NCI-H2081 (cell line): ENCODE measurements at places on chromosomes 7 and 10.

DNA sequence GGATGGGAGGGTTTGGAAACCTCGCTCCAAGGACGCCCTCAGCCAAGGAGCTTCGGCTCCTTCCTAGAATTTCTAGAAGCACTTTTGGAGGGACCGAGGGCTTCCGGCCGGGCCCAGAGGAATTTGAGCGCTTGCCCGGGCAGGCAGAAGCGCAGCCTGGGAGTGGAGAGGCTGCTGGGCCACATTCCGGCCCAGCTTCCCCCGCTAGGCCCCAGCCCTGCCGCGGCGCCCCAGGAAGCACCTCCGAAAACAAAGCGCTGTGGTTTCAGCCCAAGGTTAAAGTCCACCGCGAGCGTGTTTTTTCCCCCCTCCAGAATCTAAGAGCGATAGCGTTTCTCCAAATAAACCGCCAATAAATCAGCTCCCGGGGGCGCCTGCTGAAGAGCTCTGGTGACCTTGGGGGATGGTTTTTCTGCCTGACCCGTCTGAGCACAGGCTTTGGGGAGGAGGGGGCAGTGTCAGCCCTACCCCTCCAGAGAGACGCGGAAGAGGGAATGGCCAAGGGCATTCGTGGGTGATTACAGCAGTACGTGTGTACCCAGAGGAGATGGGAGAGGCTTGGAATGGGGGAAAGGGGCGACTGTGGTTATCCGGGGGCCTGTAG lies 5.7 kb upstream of the TNRC18 start:
- no peak for DNase-seq

DNA sequence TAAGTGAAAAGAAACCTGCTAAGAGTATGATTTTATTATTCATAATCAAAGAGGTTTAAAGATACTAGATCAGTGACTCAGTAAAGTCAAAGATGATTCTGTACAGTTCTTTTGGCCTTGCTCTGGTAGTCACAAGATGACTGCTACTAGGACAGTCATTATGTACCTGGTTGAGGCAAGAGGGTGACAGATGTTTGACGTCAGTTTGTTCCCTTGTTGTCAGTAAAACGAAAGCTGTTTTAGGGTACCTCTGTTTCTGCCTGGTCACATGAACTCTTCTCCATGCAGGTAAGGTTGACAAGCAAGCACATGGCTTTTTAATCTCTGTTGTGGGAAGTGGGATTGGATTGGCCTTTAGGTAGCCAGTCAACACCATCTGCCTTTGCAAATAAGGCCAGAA lies 308.0 kb downstream of the EXOC4 start:
- DNase-seq: no peak

DNA sequence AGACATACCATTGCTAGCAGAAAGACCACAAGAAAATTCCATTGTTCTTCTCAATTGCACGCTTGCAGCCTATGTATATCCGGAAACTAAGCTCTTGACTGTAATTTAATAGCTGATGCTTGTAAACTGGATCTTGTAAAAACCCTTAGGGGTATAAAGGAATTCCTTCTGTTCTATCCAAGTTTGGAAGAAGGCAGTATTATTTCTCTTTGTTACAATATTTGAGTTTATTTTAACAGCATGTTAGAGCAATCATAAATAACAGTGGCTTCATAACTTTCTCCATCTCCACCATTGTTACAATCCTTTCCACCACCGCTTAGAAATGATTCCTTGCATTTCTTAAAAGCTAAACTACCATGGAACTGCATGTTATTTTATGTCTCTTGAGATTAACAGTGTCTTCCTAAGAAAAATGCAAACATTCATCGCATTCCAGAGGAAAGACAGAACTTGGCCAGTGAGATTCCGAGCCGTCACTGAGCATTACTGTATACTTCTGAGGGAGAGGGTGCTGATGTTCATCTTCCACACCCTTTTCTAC lies 92.5 kb downstream of the TRIL start:
- DNase-seq: no peak

DNA sequence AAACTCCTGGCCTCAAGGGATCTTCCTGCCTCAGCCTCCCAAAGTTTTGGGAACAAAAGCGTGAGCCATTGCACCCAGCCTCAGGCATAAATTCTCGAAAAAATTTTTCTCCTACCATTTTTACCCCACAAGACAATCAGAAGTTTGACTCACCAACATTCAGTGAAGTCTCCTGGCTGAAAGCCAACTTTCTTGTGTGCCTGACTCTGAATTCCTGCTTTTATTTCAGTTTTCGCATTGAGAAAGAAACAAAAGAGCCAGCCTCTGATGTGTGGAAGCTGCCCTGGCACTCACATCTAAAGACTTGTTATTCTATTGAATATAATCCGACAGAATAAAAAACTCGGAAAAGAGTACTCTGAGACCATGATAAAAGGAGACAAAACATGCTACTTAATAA lies 402.9 kb downstream of the MAGI2 start:
- DNase-seq: no peak

DNA sequence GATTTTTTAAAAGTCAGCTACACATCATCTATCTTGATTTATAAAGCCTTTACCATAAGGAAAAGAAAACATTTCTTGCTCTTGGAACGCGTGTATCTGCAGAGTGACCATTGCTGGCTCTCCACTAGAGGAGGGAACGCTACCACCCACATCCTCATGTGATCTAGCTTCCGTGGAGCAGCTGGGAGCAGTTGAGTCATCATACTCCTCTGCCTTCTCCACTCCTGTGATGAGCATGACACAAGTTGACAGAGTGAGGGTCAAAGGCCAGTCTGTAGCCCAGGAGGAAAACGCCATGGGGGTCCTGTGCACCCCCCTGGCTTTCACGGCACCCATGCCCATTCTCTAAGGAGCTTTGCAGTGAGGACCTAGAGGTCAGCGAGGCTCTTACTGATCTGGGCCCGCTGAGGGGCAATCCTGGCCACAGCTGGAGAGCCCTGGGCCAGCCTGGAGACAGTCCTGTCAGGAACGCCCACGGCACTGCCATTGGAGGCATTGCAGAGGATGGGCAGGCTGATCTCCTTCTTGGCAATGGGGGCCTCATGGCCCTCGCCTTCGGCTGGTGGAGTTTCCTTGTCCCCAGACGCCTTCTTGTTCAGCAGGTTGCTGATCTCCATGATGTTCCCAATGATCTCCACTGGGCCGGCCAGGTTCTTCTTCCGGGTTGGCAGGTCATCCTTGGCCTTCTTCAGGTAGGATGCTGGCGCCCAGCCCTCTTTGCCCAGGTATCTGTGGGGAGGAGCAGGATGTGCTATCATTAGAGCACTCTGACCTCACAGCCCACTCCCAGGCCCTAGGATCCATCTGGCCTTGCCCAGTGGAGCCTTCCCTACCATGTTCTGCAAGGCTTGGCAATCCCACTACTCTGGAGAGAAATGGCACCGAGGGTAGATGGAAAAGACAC lies 119.2 kb downstream of the NEURL1 start:
- DNase-seq: no peak

GRCh38 chr10:87760195-87760905 lies 57.7 kb downstream of the ATAD1 start:
- no peak for DNase-seq

GRCh38 chr7:22654831-22655230 lies 72.2 kb upstream of the IL6 start:
- DNase-seq: no peak

DNA sequence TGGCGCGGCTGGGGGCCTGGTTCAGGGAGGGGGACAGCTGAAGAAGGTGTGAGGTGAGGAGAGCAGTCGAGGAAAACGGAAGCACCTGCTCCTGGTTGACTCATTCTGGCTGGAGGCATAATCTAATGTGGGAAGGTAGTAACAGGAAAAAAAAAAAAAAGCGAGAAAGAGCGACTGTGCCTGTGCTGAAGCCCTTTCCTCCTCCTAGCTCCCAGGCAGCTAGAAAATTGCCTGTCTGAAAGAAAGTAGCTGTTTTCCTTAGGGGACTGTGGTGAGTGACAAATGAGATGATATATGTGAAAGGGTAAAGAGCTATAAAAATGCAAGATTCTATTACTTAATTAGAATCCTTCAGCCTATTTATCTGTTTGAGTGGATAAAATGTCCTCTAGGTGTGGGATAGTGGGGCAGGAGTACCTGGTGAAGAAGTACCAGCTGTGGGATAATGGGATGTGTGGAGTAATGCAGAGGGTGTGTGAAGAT lies 4.9 kb upstream of the MEST start:
- DNase-seq: no peak

GRCh38 chr10:29618341-29619171 lies 16.2 kb downstream of the SVIL start:
- no peak for DNase-seq
